Activated CD4-positive, alpha-beta memory T cell treated with anti-CD3 and anti-CD28 coated beads for 36 hours (primary cell): ENCODE measurements at places on chromosomes 3 and 15.

DNA sequence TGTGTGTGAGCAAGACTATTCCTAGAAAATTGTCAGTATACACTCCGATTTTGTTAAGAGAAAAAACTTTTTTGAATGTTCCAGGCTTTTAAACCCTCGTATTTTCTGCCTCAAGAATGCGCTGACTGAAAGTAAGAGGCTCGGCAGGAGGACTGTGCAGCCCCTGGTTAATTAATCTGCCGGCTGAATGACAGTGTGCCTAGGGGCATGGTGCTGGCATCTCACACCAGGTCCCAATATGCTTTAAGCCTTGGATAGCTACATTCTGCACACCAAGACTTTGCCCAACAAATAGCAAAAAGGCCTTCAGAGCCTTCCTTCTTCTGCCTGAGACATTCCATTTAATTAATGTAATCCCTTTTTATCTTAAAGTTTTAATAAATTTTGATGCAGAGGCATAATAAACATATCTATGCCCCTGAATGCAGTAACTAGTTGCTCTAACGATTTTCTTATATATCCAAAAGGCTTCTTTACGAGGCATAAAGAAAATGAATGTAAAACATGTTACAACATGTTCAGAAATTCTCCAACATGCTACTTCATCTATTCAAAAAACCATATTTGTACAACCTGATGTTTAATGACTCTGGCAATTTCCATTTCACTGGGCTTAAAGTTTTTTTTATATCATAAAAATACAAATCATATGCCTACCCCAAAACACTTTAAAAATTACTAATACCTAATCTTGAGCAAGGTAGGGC lies 37.9 kb downstream of the DPH6 start:
- DNase-seq, result no peak

DNA sequence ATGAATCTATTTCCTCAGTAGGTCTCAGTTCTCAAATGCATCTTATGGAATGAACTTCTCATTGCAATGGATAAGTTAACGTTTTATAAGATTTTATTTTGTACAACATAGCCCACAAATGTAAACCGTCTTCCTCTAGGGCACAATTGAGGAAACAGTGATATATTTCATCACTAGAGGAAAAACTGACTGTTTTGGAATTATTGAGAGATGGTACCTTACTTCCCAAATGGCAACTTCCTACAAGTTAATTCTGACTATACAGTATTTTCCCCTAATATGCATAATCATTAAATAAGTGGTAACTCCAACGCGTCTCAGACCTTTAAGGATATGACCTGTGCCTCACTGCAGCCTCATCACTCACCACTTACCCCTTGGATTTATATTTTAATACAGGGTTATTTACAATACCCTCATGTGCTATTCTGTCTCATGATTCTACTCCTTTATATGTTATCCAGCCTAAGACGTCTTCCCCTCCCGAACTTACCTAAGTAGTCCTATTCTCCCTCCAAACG lies 13.3 kb downstream of the GABPB1 start:
- DNase-seq, result no peak

- no peak for DNase-seq
Measured at GRCh38 chr3:195319060-195319459, 48.1 kb upstream of the XXYLT1 start.

GRCh38 chr3:49747792-49748480 lies 24.2 kb upstream of the GMPPB start:
- no peak for DNase-seq

- peak; percentile 13 for DNase-seq
Measured at GRCh38 chr15:43775411-43775965, 1.3 kb downstream of the ELL3 start.
